Inflammatory macrophage treated with lipopolysaccharide for 4 hours (primary cell): ENCODE measurements at places on chromosomes 3 and 15.

DNA sequence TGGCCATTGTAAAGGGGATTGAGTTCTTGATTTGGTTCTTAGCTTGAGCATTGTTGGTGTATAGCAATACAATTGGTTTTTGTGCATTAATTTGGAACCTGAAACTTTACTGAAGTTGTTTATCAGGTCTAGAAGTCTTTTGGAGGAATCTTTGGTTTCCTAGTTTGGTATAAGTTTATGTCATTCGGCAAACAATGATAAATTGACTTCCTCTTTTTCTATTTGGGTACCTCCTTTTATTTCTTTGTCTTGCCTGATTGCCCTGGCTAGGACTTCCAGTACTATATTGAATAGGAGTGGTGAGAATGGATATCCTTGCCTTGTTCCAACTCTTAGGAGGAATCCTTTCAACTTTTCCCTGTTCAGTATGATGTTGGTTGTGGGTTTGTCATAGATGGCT, 32.1 kb downstream of the SPESP1 start:
- peak; percentile 1 for DNase-seq

GRCh38 chr3:17398959-17399551, 343.4 kb downstream of the TBC1D5 start:
- DNase-seq: peak; percentile 46

DNA sequence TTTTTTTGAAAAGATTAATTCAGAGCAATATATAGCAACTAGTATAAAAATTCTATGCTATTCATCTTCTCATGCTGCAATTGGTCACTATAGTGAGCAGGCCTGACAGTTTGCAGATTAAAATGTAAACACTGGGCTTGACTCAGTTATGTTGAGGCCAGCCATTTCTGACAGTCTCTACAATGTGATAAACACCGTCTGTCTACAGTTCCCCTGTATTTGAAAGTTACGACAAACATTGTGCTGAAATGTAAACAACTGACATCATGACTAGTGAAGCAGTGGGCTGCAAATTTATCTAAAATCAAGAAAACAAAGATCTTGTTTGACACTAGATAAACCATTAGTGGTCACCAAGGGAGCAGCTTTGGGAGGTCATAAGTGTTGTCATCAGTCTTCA, 197.4 kb downstream of the ISL2 start:
- no peak for DNase-seq

- DNase-seq: no peak
These were observed 383.5 kb upstream of the IL12A start for GRCh38 chr3:159605101-159605500.
